ENCODE measurements at places on chromosomes 13 and 19. TPM values are rescaled to one million over a fixed set of nuclear protein-coding genes. Genes with fewer than 3 reads are reported as not detected.

GRCh38 chr19:2339644-2340310, 11.3 kb downstream of the SPPL2B start:
- DNase-seq: no peak

- no peak for DNase-seq
Observed at GRCh38 chr19:6047256-6047655, 63.0 kb downstream of the RFX2 start.

NAPSA gene
- total RNA-seq: under 0.01 TPM

- DNase-seq: no peak
Observed at GRCh38 chr19:27759896-27760295, 1453.1 kb downstream of the UQCRFS1 start.
